Lung microvascular endothelial cell (primary cell): ENCODE measurements at places on chromosomes 13 and 19.
A peak's percentile ranks its signal among the peaks of the same experiment; 100 is the strongest.

DNA sequence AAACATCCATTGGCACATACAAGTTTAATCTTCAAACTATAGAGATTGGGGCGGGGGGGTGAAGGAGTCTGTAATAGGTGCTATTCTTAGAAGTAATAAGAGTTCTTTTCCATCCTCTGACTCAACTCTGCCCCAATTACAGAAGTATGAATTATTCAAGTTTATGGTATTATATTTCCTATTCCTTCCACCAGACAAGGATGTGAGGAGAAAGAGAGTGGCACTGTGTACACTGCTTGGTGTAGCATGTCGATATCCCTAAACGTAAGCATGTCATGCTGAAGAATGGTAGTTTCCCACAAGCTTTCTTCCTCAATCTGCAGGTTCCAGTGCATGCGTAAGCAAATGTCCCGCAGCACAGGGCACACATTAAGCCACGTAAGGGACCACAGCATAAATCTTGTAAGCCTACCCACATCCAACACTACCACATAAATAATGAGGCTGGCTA lies 14.1 kb downstream of the BRD4 start:
- DNase-seq = no peak

DNA sequence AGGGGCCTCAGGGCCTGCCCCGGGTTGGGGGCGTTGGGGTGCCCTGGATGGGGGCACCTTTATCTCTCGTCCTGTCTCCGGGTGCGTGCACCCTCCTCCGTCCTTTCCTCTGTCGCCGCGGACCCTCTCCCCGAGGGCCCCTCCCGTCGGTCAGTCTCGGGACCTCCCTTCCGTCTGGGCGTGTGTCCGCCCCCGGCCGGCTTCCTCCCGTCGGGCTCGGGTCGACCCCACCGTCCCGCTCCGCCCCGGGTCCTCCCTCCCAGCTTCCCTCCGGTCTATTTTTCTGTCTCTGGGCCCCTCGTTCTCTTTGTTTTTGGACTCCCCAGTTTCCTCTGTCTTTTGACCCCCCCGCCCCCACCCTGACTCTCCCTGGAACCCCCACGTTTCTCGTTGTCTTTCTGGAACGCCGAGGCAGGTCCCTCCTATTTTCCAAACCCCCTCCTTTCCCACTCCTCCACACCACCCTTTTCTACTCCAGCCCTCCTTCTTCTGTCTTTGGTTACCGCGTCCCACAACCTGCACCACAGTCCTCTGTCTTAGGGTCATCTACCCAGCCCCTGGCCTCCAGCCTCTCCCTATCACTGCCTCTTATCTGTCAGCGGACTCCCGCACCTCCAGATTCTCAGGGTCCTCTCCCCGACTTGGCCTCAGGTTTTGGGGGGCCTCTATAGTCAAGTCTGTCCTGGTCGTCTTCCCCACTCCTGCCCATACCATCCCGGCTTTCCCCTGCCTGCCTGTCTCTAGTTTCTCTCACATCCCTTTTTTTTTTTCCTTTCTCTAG lies 757 bp downstream of the EGLN2 start:
- peak; percentile 70 for DNase-seq

DNA sequence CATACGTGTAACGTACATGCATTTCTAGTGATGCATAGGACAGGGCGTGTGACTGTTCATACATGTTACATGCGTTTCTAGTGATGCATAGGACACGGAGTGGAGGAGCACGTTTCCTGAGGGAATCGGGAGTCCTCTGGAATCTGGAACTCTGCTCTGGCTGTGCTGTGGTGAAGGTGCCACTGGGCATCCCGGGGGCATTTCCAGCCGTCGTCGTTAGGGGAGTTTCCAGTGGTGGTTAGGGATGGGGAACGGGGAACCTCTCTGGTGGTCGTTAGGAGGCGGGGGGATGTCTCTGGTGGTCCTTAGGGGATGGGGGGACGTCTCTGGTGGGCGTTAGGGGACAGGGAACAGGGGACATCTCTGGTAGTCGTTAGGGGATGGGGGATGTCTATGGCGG lies 209.6 kb upstream of the SOX1 start:
- no peak for DNase-seq

GRCh38 chr13:43537124-43537523 lies 249.6 kb downstream of the ENOX1 start:
- DNase-seq = no peak

GRCh38 chr13:34862311-34862710 lies 79.8 kb upstream of the NBEA start:
- no peak for DNase-seq

- no peak for DNase-seq
Observed at GRCh38 chr19:7550987-7551761, 15.7 kb downstream of the PNPLA6 start.

DNA sequence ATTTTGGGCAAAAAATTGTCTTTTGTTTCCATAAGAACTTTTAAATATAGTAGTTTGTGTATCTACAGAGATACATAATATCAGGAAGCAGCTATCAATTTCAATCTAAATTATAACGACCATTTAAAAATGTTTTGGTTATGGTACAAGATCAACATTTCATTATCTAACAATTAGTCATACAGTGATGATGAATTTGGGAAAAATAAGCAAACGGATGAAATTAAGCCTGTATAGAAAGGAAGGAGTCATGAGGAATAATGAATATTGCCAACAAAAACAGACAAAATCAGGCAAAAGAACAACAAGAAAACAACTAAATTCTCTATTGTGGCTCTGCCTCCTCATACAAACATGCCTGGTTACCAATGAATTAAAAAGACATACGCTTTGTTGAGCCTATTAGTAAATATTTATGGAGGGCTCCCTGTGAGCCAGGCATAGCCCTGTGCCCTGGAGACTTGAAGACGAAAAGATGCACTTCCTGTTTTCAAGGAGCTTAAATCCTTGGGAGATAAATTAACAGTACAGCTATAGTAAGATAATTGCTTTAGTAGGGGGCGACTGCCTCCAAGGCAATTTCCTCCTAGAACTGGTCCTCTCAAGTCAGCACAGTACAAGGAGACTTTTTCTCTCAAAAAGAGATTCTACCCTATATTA lies 73.0 kb downstream of the NALCN start:
- no peak for DNase-seq

- no peak for DNase-seq
Observed at GRCh38 chr13:91649456-91649855, 251.0 kb downstream of the GPC5 start.

DNA sequence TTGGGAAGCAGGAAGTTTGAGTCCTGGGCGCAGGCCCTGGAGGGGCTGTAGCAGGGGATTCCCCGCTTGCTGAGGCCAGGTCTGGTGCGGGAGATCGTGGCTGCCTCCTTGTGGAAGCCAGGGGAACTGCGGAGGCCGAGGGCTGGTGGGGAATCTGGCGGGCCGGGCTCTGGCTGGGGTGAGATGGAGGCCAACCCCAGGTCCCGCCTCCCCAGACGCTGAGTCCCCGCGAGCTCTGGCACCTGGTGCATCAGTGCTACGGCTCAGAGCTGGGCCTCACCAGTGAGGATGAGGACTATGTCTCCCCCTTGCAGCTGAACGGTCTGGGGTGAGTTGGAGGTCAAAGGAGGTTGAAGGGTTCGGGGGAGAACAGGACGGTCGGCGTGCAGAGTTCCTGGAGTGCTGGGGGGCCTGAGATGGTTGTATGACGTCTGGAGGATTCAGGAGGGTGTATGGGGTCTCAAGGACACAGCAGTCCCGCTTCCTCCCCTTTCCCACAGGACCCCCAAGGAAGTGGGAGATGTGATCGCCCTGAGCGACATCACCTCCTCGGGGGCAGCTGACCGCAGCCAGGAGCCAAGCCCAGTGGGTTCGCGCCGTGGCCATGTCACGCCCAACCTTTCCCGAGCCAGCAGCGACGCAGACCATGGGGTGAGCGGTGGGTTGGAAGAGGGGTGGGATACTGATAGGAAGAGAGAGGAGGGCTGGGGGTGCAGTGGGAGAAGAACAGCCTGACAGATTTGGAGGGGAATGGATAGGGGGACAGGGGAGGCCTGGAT lies 13.1 kb downstream of the GRAMD1A start:
- peak; percentile 80 for DNase-seq
